Hippocampal formation (tissue), 2 donors: ENCODE measurements at places on chromosomes 3 and 15.

- no peak for DNase-seq
Measured at GRCh38 chr15:90816401-90817116, 51.8 kb upstream of the FURIN start.

GRCh38 chr15:60520013-60520824 lies 41.3 kb upstream of the ICE2 start:
- no peak for DNase-seq

GRCh38 chr15:99618941-99619411 lies 53.2 kb downstream of the MEF2A start:
- DNase-seq = no peak

DNA sequence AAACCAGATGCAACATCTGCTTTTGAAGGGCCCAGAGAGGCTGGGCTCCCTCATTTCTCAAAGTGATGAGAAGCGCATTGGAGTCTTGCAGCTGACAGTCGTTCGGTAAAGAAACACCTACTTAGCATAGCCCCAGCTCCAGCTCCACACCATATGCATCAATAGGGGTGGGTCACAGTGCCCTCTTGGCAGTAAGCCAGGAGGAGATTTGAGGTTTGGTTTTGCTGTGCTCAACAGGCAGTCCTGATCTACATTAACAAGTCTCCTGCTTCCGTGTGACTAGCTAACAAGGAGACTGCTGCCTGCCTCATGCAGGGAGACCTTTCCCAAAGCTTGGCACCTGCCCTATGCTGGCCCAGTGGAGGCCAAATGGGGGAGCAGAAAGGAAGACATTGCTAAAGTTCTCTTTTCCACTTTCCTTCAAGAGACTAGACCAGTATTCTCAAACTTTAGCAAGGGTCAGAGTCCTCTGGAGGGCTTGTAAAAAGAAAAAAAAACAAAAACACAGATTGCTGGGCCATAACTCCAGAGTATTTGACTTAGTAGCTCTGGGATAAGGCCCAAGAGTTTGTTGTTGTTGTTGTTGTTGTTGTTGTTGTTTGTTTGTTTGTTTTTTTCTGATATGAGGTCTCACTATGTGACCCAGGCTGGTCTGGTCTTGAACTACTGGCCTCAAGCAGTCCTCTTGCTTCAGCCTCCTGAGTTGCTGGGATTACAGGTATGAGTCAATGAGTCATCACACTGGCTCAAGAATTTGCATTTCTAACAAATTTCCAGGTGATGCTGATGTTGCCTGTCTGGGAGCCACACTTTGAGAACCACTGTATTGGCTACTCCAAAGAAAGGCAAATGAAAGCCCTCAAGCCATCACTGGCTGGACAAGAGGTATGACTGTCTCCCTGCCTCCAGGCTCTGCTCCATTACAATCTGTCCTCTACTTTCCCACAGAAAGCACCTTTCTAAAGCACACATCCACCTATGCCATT lies 294.9 kb downstream of the RORA start:
- no peak for DNase-seq

GRCh38 chr15:47355759-47356158 lies 361.5 kb upstream of the SEMA6D start:
- no peak for DNase-seq

DNA sequence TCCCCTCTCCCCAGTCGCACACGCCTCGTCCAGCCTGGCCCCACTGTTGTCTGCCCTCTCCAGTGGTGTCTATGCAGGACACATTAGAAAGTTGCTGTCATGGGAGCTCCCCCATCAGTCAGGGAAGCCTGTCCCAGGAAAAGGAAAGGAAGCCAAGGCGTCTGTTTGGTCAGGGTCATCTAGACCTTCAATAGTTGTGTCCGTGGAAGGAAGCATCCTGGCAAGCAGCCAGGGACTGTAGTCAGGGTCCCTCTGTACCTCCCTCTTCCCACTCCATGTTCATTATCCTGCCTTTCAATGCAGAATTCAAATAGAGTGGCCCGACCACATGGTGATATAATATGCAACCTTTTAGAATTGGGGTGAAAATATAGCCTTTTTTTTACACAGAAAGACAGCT lies 60.7 kb upstream of the RAB6B start:
- no peak for DNase-seq

DNA sequence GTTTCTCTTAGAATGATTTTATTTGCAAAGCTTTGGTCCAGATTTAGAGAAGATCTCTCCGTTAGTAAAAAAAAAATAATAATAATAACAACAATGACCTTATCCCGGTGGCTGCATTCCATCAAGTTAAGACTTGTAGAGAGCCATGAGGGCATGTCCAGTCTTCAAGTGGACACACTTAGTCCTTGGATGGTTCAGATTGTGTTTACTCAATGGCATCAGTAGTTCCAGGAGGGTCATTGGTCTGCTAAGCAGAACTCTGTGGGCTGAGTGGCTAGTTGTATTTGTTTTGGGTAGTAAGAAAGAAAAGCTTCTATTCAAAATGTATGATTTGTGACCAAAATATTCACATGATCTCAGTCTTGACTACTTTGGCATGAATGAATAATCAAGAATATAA lies 116.3 kb upstream of the UBE2E2 start:
- no peak for DNase-seq

DNA sequence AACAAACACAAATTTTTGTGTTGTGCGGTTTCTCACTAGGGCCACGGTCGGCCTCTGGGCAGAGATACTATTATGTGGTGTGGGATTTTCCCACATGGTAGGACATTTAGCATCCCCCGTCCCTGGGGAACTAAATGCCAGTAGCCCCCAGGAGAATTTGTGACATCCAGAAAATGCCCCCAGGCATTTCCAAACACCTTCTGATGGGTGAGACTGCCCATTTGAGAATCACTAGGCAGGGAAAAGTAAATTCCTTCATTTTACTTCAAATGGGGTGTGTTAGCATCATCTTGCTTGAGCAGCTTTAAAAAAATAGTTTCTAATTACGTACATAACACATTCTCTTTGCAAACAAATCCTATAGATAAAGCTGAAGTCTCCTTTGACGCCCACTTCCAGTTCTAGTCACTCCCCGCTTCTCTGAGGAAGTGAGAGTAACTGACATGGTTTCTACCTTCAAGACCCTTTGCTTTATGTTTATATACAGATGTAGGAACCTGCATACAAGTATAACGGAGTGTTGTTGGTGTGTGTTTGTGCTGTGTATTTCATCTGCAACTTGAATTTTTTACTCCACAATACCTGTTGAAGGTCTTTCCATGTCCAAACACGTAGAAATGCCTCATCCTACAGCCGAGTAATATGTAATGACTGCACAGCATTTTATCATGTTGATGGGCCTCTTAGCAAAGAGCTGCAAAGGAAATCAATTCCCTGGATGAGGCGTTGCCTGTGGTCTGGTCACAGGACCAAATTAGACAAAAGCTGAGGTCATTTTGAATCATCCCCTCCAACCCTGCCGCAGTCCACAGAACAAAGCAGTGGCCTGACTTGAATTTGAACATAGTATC lies 31.4 kb upstream of the ZBTB38 start:
- DNase-seq = no peak

DNA sequence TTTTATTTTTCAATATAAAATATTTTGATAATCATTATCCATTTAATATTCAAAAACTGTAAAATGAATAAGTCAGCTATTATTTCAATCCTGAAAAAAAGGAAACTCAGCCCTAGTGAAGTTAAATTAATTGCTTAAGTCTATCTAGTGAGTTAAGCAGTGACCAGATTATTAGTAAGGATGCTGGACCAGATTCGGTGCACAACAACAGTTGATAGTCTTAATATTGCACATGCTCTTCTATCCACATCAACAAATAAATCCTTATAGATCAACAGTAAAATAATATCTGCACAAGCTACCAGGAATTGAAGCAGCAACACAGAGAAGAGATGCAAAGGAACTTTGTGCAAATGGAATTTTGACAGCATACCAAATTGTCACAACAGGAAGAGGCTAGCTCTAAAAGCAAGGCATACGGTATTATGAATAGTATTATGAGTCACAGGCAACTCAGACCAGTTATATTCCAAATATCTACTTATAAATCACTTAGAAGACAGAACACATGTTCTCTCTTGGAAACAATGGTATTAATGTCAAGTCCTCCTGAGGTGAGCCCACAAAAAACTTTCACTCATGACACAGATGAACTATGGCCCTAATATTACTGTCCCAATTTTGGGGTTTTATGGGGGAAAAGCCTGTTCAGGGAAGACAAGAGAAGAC lies 24.9 kb downstream of the VPS13C start:
- no peak for DNase-seq

DNA sequence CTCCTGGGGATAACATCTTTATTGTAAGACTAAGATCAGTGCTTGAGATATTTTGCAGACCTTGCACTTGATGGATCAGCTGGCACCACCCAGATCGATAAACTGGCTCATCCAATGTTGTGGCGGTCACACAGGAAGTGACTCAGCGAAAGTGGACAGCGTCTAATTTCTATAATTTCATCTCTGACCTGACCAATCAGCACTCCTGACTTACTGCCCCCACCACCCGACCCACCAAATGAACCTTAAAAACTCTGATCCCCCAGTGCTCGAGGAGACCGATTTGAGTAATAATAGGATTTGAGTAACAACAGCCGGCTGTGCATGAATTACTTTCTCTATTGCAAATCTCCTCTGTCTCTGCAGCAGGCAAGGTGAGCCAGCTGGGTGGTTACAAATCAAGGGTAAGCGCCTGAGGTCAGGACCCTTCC lies 62.7 kb upstream of the RNU6-1 start:
- no peak for DNase-seq

DNA sequence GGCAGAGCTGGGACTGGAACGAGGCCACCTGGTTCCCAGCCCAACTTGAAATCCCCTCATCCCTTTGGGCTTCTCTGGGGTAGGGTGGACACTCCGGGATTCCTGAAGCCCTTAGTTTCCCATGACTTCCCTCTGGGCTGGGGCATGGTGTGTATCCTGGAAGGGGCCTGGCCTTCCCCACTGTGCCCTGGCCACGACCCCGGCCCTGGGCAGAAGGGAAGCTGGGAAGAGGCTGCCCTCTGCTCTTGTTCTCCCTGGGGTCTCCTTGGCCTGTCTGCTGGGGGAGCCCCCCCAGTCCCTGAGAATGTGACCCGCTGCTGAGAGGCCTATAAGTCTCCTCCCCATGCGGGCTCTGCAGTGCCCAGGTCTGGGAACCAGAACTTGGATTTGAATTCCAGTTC lies 104.9 kb downstream of the LINGO1 start:
- DNase-seq = no peak

DNA sequence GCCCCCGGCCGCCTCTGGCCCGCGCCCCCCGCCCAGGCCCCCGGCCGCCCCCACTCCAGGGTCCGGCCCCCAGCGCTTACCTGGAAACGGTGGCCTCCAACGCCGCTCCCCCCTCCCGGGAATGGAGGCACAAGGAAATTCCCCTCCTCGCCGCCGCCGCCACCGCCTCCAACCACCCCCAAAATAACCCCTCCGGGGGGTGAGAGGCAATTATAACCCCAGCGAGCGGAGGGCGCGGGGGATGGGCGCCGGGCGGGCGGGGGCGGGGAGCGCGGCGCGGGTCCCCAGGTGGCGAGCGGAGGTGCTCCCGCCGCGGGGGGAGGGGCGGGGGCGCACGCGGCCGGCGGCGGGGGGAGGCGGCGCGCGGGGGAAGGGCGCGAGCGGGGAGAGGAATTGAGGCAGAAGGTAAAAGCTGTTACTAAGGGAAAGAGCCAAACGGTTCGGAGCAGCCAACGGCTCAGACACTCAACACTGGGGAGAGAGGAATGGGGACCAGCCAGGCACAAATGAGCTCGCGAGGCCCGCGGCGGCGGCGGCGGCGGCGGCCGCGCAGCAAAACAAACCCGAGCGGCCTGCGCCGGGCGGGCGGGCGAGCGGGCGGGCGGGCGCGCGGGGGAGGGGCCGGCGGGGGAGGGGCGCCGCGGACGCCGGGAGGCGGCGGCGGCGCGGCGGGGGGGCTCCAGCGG lies at the start of gene TBL1XR1:
TBL1XR1 (minus strand) TSS at position 442 of the 686 bp plus-strand sequence. CDS start 132,505 bp downstream, outside the sequence.
- peak; percentile 91 for DNase-seq

GRCh38 chr3:124887177-124887931 lies at the start of gene ITGB5:
TSS of gene ITGB5 (minus strand) at chr3:124887365. CDS start at chr3:124887000, 365 bp downstream.
- DNase-seq = peak; percentile 19

DNA sequence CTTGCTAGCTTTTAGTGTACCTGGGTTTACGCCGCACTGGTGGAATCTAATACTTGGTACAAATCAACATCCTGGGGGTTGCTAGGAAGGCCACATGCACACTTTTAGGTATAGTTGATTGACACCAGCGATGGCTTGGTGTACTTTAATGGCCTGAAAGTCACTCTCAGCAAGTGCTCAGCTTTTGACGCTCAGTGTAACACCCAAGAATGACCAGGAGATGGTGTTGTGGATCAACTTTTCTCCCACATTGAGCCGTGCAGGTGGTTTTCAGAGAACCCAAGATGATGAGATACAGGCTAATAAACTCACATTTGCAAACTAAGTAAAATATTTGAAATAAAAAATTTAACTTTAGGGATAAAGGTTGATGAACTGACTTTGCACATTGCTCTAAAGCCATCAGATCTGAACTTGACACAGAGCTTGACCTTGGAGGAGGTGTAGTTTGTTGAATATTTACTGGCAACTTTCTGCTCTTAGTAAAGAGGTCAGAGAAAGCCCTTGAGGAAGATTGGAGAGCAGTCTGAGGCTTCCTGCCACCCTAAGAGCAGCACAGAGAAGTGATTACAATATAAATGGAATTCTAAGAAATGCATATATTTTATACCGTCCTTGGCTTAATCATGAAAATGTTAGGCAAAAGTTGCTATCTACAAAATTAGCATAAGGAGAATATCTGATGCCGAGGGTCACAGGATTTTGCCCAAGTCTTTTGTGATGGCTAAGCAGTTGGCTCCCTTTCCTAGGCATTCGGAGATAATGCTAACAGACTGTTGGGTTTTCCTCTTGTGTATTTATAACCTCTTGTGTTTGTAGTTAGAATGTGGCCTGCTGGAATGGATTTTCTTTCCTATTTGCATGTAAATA lies 143.4 kb upstream of the RASGRP1 start:
- DNase-seq = no peak

DNA sequence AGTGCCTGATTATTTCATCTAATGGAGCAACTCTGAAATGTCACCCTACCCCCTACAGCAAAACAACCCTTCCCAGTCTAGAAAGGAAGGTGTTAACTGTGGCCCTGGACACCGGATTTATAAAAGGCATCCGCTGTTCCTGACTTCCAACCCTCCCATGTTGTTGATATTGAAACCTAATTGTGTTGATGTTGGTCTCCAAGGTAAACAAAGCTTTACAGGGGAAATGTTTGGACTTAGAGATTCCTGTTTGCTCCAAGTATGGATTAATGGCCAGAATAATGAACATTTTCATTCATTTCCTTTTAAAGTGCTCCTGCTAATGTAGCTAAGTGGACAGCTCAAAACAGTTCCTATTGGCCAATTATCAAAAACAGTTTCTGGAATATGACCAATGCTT lies 19.4 kb upstream of the LMCD1 start:
- no peak for DNase-seq

GRCh38 chr3:21398461-21398860 lies 352.5 kb downstream of the ZNF385D start:
- DNase-seq = no peak

GRCh38 chr3:53822331-53822741 lies 23.9 kb downstream of the CHDH start:
- no peak for DNase-seq
